CD4-positive, alpha-beta T cell treated with Interleukin-15 for 4 hours (primary cell): ENCODE measurements at places on chromosomes 1 and 21.

- DNase-seq, result no peak
These were observed 22.9 kb downstream of the HTR1D start for GRCh38 chr1:23194119-23194984.

GRCh38 chr1:46302641-46303037 is 777 bp downstream of the LRRC41 start:
- peak; percentile 2 for DNase-seq

DNA sequence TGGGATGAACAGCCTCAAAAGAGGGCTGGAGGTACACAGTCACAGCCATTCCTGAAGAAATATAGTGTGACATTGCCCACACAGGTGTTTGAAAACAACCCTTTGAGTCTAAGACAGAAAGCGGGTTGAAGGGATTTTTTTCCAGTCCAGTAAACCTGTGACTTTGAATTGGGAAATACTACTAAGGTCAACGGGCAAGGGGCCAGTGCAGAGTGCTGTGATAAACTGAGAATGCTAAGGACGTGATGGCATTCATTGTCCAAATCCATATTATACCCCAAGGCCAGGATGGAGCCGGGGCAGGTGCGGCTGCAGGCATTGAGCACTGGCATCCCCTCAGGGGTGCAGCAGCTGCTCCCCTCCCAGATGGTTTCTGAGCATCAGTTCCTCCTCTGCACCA is 36.6 kb downstream of the KIAA0040 start:
- no peak for DNase-seq

GRCh38 chr1:84598846-84599741 is 24.9 kb upstream of the CTBS start:
- no peak for DNase-seq

DNA sequence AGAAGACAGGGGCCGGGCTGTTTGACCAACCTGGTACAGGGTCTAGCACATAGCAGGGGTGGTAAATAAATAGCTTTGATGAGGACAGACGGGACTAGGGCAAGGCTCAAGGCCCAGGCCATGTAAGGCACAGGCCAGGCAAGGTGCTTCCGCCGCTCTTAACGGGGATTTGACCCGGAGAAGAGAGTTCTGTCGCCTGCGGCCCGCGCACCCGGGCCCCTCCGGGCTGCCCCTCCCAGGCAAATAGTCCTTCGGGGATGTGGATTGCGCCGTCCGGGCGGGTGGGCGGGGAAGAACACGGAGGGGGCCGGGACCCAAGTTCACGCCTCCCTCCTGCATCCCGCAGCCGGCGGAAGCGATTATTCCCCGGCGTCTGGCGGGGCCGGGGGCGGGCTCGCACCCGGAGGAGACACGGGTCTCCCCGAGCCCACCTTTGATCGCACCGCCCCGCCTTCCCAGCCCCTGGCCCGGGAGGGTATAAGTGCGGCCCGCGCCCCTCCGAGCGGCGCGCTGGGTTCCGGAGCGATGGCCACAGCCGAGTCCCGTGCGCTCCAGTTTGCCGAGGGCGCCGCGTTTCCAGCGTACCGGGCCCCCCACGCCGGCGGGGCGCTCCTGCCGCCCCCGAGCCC is at the start of gene MIXL1:
MIXL1 (plus strand) TSS at position 508 of the 629 bp plus-strand sequence; CDS start at position 526, 18 bp downstream.
- no peak for DNase-seq

GRCh38 chr1:31752952-31753475 is 11.1 kb downstream of the ADGRB2 start:
- no peak for DNase-seq
